ENCODE measurements at places on chromosomes 6 and 20. TPM values are rescaled to one million over a fixed set of nuclear protein-coding genes. Genes with fewer than 3 reads are reported as not detected.

SSTR4 gene
- not detected for polyA plus RNA-seq

LZTS3 gene
- polyA plus RNA-seq: 8.6 TPM

L3MBTL3 gene
- polyA plus RNA-seq: 2.7 TPM

NDUFAF5 gene
- 23.9 TPM for polyA plus RNA-seq

OR12D1 gene
- polyA plus RNA-seq: not detected

ANKRD66 gene
- not detected for polyA plus RNA-seq

RWDD1 gene
- 68.2 TPM for polyA plus RNA-seq

IFT52 gene
- polyA plus RNA-seq: 24.9 TPM

TREM2 gene
- 1.5 TPM for polyA plus RNA-seq

ZNF311 gene
- 1.2 TPM for polyA plus RNA-seq

RIPPLY2 gene
- polyA plus RNA-seq: 1.00 TPM

SLC22A3 gene
- polyA plus RNA-seq: 2.4 TPM

All from stomach (tissue), 19 donors.